ENCODE measurements at places on chromosomes 2 and 18. TPM values are rescaled to one million over a fixed set of nuclear protein-coding genes. Genes with fewer than 3 reads are reported as not detected.

DNA sequence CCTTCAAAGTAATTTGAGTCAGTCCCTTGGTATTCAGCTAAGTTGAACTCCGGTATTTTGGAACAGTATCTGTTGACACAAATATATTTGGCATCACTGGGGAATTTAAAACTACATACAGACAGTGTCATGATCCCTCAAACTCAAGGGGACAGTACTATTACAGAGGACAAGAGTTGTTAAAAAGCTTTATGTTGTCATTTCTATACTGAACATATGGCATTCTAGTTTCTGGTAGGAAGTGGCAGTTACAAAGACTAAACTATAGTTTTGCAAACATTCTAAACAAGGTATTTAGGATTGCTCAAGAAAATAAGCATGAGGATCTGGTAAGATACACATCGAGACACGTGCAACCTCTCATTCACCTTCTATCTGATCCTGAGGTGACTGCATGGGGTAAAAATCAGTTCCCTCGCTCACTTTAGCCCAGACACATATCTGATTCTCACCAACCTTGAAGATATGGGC is 16.6 kb upstream of the CCNYL1 start:
- DNase-seq = no peak

DES gene
- not detected for total RNA-seq

DNA sequence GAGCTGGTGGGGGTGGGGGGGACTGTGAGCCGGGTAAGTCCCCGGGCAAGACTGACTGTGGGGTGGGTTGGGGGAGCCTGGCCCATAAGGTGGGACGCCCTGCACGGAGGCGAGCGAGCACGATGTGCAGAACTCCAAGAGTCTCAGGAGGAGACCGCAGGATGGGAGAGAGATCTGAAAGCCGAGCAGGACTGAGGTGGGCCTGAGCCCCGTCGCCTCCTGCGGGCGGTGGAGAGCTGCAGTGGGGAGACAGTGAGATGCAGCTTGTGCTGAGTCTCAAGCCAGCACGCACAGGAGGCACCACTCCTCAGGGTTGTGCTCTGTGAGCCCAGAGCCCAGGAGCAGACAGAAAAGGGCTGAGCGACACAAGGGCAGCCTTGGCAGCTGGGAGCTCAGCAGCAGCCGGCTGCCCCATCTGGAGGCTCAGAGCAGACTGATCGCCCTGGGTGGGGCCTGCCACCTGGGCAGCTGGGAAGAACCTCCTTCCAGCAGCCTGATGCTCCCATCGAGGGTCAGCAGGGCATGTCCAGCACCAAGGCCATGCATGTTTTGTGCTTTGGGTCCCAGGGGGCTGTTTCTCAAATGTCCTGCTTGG is 15.9 kb downstream of the ARHGEF4 start:
- no peak for DNase-seq

- DNase-seq = no peak
Measured at GRCh38 chr2:6755456-6755855, 110.3 kb downstream of the CMPK2 start.

- DNase-seq = no peak
Measured at GRCh38 chr2:122481717-122482116, 726.3 kb downstream of the TSN start.

DNA sequence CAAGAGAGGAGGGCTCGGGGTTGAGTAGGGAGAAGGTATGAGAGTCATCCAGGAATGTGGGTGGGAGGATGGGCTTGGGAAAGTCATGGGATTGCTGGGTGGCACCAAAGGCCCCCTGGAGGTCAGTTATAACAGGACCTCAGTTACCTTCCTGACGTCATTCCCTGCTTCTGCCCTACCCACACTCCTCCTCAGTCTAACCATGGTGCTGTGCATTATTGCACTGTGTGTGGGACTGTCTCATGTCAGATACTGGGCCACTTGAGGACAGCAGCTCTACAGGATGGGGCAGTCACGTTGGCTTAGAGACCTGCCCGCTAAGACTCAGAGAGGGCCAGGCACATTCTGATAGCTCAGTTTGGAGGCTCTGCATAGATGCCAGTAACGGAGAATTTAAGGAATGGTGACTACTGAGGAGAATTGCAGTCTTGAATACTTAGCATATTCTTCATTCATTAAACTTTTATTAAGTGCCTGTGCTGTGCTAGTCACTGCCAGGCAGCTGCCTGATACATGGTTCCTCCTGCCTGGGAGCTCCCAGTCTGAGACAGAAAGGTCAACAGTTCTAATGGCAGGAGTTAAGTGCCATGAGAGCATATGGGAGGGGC is 90.5 kb downstream of the LAMA3 start:
- no peak for DNase-seq

EHD3 gene
- total RNA-seq = 1.6 TPM

DSC3 gene
- not detected for total RNA-seq

- no peak for DNase-seq
Measured at GRCh38 chr18:74806073-74806472, 208.4 kb downstream of the ZNF407 start.

PHOSPHO2 gene
- total RNA-seq = 6.0 TPM

NOTO gene
- not detected for total RNA-seq

PROM2 gene
- 1.0 TPM for total RNA-seq

DNA sequence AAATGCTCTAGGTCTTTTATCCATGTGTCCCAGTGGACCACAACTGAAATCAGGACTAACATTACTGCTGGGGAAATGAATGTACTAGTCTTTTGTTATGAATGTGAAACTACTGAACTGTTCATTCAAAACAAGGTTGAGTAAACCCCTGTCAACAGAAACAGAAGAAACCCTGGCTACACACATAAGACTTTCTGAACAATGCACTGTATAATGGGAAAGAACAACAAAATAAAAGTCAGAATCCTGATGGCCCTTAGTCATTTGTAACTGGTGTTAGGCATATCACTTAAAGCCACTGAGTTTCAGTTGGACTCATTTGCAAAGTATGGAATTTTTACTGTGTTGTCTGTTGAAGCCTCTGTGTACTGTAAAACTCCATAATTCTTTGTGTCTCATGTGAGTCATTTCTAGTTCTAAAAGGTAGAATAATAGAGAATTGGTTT is 77.0 kb upstream of the UBXN4 start:
- no peak for DNase-seq

DNA sequence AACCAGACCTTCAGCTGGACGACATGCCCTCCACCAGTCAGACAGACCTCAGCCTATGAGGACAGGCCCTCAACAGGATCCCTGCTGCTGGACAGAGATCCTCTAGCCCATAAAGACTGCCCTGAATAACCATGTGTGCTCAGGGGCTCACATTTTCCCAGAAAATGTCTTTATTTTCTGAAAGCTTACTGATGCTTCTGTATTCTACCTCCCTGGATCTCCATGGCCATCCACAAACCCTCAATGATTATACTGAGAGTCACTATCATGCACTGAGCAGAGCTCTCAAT is 1.8 kb upstream of the PTPN18 start:
- no peak for DNase-seq

LMAN2L gene
- 7.3 TPM for total RNA-seq

GRCh38 chr2:11093467-11093866 is 61.8 kb upstream of the SLC66A3 start:
- DNase-seq = no peak

DNA sequence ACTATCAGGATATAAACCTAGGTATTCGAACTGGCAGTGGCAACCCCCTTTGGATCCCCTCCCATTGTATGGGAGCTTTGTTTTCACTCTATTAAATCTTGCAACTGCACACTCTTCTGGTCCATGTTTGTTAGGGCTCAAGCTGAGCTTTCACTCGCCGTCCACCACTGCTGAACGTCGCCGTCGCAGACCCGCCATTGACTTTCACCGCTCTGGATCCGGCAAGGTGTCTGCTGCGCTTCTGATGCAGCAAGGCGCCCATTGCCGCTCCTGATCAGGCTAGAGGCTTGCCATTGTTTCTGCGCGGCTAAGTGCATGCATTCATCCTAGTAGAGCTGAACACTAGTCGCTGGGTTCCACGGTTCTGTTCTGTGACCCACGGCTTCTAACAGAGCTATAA is 69.1 kb downstream of the LCLAT1 start:
- DNase-seq = no peak

DNA sequence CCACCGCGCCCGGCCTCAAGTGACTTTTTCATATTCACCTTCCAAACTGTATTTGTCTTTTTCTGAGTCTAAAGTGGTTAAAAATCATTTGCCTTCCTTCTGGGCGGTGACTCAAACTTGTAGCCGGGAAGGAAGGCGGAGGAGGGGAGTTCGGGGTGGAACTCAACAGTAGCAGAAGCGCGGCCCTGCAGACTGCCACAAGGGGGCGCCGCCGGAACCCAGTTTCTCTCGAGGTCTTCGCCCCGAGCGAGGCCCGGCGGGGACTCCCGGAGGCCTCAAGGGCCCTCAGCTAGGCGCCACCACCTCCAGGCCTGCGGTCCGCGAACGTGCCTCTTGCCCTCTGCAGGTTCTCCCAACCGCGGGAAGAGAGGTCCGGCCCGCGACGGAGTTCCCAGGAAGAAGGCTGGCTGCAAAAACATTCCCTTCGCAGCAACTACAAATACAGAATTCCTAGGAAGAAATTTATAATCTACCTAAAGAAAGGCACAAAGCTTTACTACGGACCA is 16.8 kb upstream of the ITM2C start:
- DNase-seq = peak; percentile 91

- no peak for DNase-seq
Measured at GRCh38 chr2:165141601-165142354, 62.1 kb downstream of the SCN3A start.

AMER3 gene
- not detected for total RNA-seq

GRCh38 chr2:19866771-19867170 is 35.0 kb downstream of the TTC32 start:
- DNase-seq = no peak

AQP12B gene
- total RNA-seq = not detected

GRCh38 chr2:14632133-14632936 is at the start of gene LRATD1:
LRATD1 (plus strand) TSS chr2:14632717; CDS start chr2:14633980, 1,263 bp downstream.
- peak; percentile 24 for DNase-seq

STK39 gene
- total RNA-seq = 27.3 TPM

LAMA3 gene
- 0.19 TPM for total RNA-seq

ZNF804A gene
- 0.08 TPM for total RNA-seq

GRCh38 chr2:231590614-231591013 is 2.0 kb upstream of the TEX44 start:
- no peak for DNase-seq

DNA sequence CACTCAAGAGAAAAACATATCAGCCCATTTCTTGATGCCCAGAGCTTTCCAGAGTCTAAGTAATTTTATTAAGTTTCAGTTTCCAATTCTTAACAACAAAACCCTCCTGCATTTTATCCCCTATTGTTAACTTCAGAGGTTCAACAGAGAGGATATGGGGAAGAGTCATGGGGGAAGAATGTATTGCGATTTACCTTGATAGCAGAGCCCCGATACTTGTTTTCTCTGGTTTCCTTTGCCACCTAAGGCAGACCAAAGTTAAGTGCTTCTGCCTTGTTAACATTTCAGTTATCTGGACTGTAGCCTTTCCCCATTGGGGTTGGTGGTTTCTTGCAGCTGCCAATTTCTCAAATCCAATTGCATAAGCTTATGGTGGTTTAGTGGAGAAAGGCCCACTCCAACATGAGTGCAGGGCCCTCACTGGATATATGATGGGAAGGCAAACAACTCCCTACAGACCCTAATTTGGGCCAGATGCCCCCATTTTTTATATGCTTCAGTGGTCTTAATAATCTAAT is 82.0 kb upstream of the ITGB6 start:
- no peak for DNase-seq

GRCh38 chr2:36476411-36476810 is 120.8 kb downstream of the CRIM1 start:
- no peak for DNase-seq

- no peak for DNase-seq
Measured at GRCh38 chr2:155690785-155691184, 641.7 kb downstream of the NR4A2 start.
